ENCODE measurements at places on chromosomes 7 and 10.

DNA sequence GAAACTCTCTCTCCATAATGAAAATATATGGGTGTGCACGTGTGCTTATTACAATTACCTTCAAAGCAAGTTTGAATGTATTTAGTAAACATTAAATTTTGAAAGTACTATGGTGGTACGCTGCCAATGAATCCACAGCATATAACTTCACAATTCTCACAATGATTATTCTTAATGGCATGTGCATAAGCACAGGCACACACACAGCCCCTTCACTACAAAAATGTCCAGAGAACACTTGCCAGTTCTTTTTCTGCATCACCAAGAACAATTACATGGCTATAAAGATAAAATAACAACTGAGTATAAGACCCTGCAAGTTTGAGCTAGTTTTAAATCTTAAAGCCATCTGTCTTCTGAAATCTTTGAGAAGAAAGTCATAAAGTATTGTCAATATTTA is 22.2 kb downstream of the SGCE start:
- H3K27me3 ChIP-seq = no peaks in the 10 kb centered on the region
- no peak overlapping the region for H3K27ac ChIP-seq
- H3K4me1 ChIP-seq = no peaks in the 10 kb centered on the region

GRCh38 chr10:124098575-124098974 is 5.2 kb upstream of the CHST15 start:
- no peaks in the 10 kb centered on the region for H3K27me3 ChIP-seq
- no peak overlapping the region for H3K27ac ChIP-seq
- H3K4me1 ChIP-seq = peaks cover 14% of the 10 kb centered on the region
- no peak overlapping the region for H3K4me3 ChIP-seq

- H3K36me3 ChIP-seq = no peaks in the 10 kb centered on the region
- no peak overlapping the region for H3K27ac ChIP-seq
- no peaks in the 10 kb centered on the region for H3K27me3 ChIP-seq
- DNase-seq = no peak
- H3K4me3 ChIP-seq = no peak overlapping the region
Observed at GRCh38 chr7:111743244-111743847, 181.1 kb upstream of the IMMP2L start.

- H3K36me3 ChIP-seq = no peaks in the 10 kb centered on the region
- H3K27me3 ChIP-seq = no peaks in the 10 kb centered on the region
- peaks cover 6% of the 10 kb centered on the region for H3K4me1 ChIP-seq
- no peak for DNase-seq
- no peak overlapping the region for H3K4me3 ChIP-seq
Observed at GRCh38 chr7:77859343-77859742, 60.8 kb downstream of the PHTF2 start.

- H3K4me3 ChIP-seq = no peak overlapping the region
- no peaks in the 10 kb centered on the region for H3K4me1 ChIP-seq
- DNase-seq = no peak
- H3K27me3 ChIP-seq = no peaks in the 10 kb centered on the region
Observed at GRCh38 chr10:4093438-4093837, 308.4 kb upstream of the KLF6 start.

GRCh38 chr10:22593636-22594198 is 120.7 kb downstream of the PIP4K2A start:
- no peaks in the 10 kb centered on the region for H3K36me3 ChIP-seq

DNA sequence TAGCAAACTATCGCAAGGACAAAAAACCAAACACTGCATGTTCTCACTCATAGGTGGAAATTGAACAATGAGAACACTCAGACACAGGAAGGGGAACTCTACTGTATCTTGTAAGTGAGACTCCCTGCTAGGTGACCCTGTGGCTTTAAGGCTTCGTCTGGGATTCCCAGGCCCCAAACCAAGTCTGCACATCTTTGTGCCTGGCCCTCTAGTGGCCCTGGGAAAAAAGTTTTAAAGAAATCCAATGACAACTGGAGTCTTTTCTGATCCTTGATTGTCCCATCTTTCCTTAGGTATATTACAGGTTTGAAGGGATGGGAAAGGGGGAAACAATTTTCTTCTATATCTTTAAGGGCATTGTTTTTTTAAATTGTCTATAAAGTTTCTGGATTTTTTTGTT is 10.6 kb upstream of the LIPM start:
- H3K4me3 ChIP-seq = no peak overlapping the region
- H3K4me1 ChIP-seq = no peaks in the 10 kb centered on the region
- no peaks in the 10 kb centered on the region for H3K36me3 ChIP-seq
- no peaks in the 10 kb centered on the region for H3K27me3 ChIP-seq
- H3K27ac ChIP-seq = no peak overlapping the region

DNA sequence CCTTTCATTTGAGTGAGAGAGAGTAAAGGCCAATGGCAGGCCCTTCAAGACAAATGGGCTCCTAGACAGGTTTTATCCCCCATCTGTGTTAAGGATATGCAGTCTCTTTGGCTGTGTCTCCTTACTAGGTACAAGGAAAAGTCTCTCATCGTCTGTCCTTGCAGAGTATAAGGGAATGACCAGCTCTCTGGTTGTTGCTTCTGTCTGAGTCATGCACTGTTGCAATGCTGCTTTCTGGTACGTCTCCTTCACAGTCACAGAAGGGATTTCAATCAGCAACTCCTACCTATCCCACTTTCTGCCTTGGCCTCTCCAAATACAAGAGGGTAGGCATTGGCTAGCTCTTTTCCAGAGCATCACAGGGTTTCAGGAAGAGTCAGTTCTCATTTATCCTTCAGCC is 48.1 kb downstream of the CTTNBP2 start:
- H3K36me3 ChIP-seq = no peaks in the 10 kb centered on the region
- peaks cover 22% of the 10 kb centered on the region for H3K4me1 ChIP-seq
- no peak for DNase-seq
- no peaks in the 10 kb centered on the region for H3K27me3 ChIP-seq
- H3K4me3 ChIP-seq = no peak overlapping the region

- peak overlapping the region; percentile 73 for H3K27ac ChIP-seq
- H3K27me3 ChIP-seq = no peaks in the 10 kb centered on the region
- peaks cover 30% of the 10 kb centered on the region for H3K4me1 ChIP-seq
- H3K4me3 ChIP-seq = no peak overlapping the region
Observed at GRCh38 chr7:2734751-2735571, 47.0 kb downstream of the AMZ1 start.

GRCh38 chr10:129511758-129512157 is 44.7 kb downstream of the MGMT start:
- no peaks in the 10 kb centered on the region for H3K4me1 ChIP-seq
- H3K27ac ChIP-seq = no peak overlapping the region
- H3K27me3 ChIP-seq = no peaks in the 10 kb centered on the region
- no peak overlapping the region for H3K4me3 ChIP-seq
- H3K36me3 ChIP-seq = no peaks in the 10 kb centered on the region

GRCh38 chr7:47581804-47582763 is at the start of gene TNS3:
Gene TNS3 (minus strand): TSS chr7:47582111. CDS start chr7:47439636, 142,475 bp downstream.
- peak within 1 kb of the TSS; percentile 78 for H3K27ac ChIP-seq
- H3K4me1 ChIP-seq = peaks cover 49% of the 10 kb centered on the region
- DNase-seq = no peak
- H3K36me3 ChIP-seq = no peaks in the 10 kb centered on the region
- no peaks in the 10 kb centered on the region for H3K27me3 ChIP-seq

- H3K4me1 ChIP-seq = no peaks in the 10 kb centered on the region
- H3K27ac ChIP-seq = no peak overlapping the region
- no peak for DNase-seq
- H3K4me3 ChIP-seq = no peak overlapping the region
- H3K36me3 ChIP-seq = peaks cover 16% of the 10 kb centered on the region
Observed at GRCh38 chr10:26721561-26721960, 24.1 kb downstream of the PDSS1 start.

GRCh38 chr7:26590709-26591108 is 273.7 kb downstream of the SKAP2 start:
- H3K4me3 ChIP-seq = no peak overlapping the region
- H3K4me1 ChIP-seq = no peaks in the 10 kb centered on the region
- no peaks in the 10 kb centered on the region for H3K27me3 ChIP-seq
- no peak overlapping the region for H3K27ac ChIP-seq
- no peaks in the 10 kb centered on the region for H3K36me3 ChIP-seq

DNA sequence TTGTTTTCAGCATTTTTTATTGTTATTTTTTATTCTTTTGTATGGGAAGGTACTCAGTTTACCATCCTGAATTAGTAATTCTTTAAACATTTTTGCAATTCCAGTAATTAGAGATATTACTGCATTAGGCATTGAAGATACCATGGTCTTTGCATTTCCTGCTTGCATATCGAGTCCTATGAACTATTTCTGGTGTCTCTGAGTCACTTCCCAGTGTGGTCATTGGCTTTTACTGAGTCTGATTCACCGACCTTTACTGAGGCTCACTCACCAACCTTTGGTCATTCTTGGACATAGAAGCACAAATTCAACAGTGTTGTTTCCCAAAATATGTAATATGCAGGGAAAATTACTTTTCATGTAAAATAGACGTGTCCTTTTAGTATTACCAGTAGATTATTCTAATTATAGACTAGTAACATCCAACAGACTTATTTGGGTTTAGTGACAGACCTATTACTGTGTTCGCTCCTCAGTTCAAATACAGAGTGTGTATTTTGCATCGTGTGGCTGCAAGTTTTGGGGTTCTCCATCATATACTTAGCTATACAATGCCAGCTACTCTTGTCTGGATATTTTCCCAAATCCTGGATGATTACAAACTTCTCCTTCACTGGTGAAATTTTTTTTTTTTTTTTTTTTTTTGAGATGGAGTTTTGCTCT is 180.7 kb upstream of the PRSS1 start:
- no peak overlapping the region for H3K4me3 ChIP-seq
- no peaks in the 10 kb centered on the region for H3K36me3 ChIP-seq
- no peaks in the 10 kb centered on the region for H3K4me1 ChIP-seq
- no peaks in the 10 kb centered on the region for H3K27me3 ChIP-seq
- no peak overlapping the region for H3K27ac ChIP-seq
- DNase-seq = no peak

- no peak overlapping the region for H3K4me3 ChIP-seq
- DNase-seq = no peak
- H3K27ac ChIP-seq = no peak overlapping the region
- no peaks in the 10 kb centered on the region for H3K27me3 ChIP-seq
- no peaks in the 10 kb centered on the region for H3K4me1 ChIP-seq
Observed at GRCh38 chr7:33952824-33953223, 47.5 kb downstream of the BMPER start.

- no peak overlapping the region for H3K27ac ChIP-seq
- no peaks in the 10 kb centered on the region for H3K27me3 ChIP-seq
- no peak overlapping the region for H3K4me3 ChIP-seq
- no peaks in the 10 kb centered on the region for H3K4me1 ChIP-seq
- no peaks in the 10 kb centered on the region for H3K36me3 ChIP-seq
Observed at GRCh38 chr7:124566583-124566982, 199.0 kb downstream of the GPR37 start.

- no peak overlapping the region for H3K27ac ChIP-seq
- DNase-seq = no peak
- no peaks in the 10 kb centered on the region for H3K27me3 ChIP-seq
- no peak overlapping the region for H3K4me3 ChIP-seq
Observed at GRCh38 chr10:14123139-14123538, 207.6 kb downstream of the FRMD4A start.

DNA sequence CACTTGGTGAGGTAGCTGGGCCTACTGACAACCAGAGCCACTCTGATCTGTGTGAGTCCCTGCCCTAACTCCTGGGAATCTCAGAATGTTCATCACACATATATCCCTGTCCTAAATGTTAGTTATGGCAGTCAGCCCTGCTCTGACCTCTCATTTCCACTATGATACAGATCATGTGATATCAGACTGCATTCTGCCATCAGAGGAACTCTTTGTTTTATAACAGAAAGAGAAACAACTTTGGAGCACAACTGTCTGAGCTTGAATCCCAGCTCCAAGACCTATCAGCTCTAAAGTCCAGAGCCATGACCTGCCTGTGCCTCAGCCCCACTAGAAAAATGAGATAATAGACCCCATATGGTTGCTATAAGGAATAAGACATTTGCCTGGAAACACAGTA is 54.6 kb upstream of the ABCB4 start:
- no peak for DNase-seq
- no peak overlapping the region for H3K4me3 ChIP-seq
- H3K27me3 ChIP-seq = no peaks in the 10 kb centered on the region
- H3K27ac ChIP-seq = no peak overlapping the region
- H3K36me3 ChIP-seq = no peaks in the 10 kb centered on the region
- H3K4me1 ChIP-seq = no peaks in the 10 kb centered on the region

DNA sequence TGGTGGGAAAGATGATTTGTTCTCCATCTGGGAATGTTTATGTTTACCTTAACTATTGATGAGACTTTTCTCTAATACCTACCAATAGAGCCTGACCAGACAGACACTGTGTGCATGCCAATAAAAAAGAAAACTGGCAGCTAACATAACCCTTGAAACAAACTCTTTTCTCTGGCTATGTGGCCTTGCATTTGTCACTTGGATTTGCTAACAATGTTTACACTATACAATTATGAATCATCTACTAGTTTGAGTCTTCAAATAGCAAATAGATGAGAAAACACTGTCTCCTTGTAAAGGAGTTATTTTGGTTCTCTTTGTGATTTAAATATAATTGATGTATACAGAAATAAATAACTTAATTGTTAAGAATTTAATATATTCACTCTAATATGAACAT is 273.1 kb downstream of the SEMA3D start:
- H3K36me3 ChIP-seq = no peaks in the 10 kb centered on the region
- DNase-seq = no peak
- H3K27me3 ChIP-seq = no peaks in the 10 kb centered on the region
- H3K4me3 ChIP-seq = no peak overlapping the region
- H3K27ac ChIP-seq = no peak overlapping the region

GRCh38 chr7:3370068-3370830 is 69.2 kb downstream of the SDK1 start:
- no peak overlapping the region for H3K4me3 ChIP-seq
- H3K4me1 ChIP-seq = peaks cover 12% of the 10 kb centered on the region
- DNase-seq = no peak
